ENCODE measurements at places on chromosomes 3 and 15.

- DNase-seq: peak; percentile 87
Observed at GRCh38 chr15:85581495-85581894, 201.1 kb downstream of the AKAP13 start.

GRCh38 chr3:179682426-179683080 is 29.7 kb downstream of the USP13 start:
- DNase-seq: no peak

DNA sequence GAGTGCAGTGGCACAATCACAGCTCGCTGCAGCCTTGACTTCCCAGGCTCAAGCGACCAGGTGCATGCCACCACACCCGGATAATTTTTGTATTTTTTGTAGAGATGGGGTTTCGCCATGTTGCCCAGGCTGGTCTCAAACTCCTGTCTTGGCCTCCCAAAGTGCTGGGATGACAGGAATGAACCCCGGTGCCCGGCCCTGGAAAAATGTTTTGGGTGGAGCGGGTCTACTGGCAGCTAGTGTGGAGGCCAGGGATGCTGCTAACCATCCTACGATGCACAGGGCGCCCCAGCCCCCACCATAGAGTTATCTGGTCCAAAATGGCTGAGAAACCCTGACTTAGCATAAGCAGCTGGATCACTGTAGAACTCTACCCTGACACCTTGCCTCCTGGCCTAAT is 35.4 kb downstream of the NIPA2 start:
- DNase-seq: peak; percentile 32

DNA sequence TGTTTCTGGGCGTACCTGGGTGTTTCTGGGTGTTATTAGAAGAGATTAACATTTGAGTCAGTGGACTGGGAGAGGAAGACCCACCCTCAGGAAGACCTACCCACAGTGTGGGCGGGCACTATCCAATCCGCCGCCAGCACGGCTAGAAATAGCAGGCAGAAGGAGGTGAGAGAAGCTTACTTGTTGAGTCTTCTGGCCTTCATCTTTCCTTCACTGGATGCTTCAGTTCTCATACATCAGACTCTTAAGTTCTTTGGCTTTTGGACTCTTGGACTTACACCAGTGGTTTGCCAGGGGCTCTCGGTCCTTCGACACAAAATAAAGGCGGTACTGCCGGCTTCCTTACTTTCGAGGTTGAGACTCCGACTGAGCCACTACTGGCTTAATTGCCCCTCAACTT is 654.6 kb upstream of the CADM2 start:
- no peak for DNase-seq

DNA sequence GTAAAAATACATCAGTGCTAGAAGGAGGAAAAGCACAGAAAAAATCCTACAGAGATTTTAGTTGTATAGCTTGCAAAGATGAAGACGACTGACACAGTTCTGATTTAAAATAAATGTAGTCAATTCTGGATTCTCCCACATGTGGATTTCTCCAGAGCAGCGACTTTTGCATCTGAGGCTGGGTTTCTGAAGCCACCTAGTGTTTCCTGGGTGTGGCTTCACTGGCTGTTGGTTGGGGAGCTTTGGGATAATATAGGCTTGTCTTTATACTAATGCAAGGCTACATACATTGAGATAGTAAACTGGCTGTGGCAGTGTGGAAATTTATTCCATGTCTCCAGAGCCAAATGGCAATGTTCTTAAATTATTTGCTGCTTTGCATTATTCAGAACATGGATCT is 158.1 kb upstream of the FEZF2 start:
- DNase-seq: no peak

GRCh38 chr3:168998792-168999191 is 664.7 kb downstream of the MECOM start:
- no peak for DNase-seq

- DNase-seq: no peak
Observed at GRCh38 chr3:191431160-191431822, 29.7 kb upstream of the PYDC2 start.

- DNase-seq: no peak
Observed at GRCh38 chr3:142117056-142117851, 32.1 kb downstream of the TFDP2 start.

- DNase-seq: peak; percentile 79
Observed at GRCh38 chr3:13507570-13508339, 27.6 kb downstream of the HDAC11 start.

GRCh38 chr15:71295603-71296314 is 180.5 kb downstream of the THSD4 start:
- no peak for DNase-seq

DNA sequence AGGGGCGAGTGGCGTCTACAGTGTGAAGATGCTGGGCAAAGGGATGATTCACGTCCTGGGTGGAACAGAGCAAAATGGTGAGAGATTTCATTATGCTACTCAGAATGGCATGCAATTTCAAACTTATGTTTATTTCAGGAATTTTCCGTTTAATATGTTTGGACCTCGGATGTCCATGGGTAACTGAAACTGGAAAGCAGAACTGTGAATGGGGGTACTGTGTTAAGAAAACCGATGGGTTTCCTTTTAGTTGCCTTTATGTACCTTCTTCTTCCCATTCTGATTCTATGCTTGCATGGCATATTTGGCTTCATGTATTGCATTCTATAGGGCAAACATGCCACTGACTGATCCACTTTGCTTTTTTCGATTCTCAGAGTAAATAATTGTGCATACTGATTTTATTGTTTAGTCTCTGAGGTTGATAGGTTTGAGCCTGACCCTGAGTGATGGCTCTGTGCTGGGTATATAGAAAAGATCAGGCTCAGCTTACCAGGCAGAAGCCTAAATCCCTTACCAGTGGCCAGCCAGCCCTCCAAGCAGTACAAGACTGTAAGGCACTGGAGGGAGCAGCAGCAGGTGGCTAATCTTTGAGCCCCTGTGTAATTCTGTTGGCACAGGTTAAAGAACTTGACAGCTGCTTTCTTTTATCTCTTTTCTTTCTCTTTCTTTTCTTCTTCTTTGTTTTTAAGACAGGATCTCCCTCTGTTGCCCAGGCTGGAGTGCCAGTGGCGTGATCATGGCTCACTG is 4.5 kb downstream of the QTRT2 start:
- no peak for DNase-seq

DNA sequence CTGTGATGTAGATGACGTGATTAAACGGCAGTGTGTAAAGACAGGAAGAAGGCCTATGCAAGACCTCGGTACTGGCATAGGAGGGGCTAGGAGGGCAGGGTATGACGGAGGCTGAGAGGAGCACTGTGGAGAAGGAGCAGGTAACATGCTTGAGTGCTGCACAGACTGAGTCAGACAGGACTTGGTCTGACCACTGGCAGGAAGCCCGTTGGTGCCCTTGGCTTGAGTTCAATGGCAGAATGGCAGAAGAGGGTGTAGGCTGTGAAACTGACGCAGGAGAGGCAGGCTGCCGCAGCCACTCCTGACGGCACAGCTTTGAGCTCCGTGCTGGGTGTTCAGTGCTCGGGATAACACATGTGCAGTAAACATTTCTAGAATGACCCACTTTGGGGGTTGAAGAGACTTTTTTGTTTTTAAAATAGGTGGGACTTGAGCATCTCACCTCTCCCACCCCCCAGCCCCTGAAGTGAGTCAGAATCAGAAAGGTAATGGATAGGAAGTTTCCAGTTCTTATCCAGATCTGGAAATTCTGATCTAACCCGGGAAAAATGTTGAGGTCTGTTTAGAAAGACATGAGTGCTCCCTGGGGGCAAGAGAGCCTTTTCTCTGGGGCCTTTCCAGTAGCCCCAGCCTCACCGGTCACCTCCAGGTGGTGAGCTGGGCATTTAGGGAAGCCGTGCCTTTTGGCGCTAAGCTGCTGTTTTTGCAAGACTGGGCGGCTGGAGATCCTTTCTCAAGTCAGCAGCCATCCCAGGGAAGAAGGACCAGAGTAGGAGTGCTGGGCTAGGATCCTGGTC is 126.4 kb downstream of the RPLP1 start:
- DNase-seq: peak; percentile 83

GRCh38 chr3:172275586-172275985 is 172.7 kb downstream of the GHSR start:
- no peak for DNase-seq

DNA sequence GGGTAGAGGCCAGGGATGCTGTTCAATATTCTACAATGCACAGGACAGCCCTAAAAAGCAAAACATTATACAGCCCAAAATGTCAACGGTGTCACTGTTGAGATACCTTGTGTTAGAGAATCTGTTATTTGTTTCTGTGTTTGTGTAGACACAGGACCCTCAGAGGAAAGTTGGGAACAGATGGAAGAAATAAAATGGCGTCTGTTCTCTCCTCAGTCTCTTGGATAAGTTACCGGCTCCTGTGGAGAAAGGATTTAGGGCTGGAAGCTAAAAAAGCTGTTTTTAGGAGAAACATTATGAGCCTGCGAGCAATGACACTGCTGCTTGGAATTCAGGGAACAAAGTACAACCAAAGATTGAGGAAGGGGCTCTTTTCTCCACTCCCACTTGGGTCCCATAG is 688.6 kb upstream of the ZNF385D start:
- DNase-seq: no peak

GRCh38 chr15:29792426-29793159 is 29.7 kb downstream of the TJP1 start:
- DNase-seq: no peak

Measured in spleen (tissue), 13 donors.